CD4-positive, alpha-beta T cell treated with Interleukin-17A for 4 hours (primary cell): ENCODE measurements at places on chromosomes 1 and 21.

DNA sequence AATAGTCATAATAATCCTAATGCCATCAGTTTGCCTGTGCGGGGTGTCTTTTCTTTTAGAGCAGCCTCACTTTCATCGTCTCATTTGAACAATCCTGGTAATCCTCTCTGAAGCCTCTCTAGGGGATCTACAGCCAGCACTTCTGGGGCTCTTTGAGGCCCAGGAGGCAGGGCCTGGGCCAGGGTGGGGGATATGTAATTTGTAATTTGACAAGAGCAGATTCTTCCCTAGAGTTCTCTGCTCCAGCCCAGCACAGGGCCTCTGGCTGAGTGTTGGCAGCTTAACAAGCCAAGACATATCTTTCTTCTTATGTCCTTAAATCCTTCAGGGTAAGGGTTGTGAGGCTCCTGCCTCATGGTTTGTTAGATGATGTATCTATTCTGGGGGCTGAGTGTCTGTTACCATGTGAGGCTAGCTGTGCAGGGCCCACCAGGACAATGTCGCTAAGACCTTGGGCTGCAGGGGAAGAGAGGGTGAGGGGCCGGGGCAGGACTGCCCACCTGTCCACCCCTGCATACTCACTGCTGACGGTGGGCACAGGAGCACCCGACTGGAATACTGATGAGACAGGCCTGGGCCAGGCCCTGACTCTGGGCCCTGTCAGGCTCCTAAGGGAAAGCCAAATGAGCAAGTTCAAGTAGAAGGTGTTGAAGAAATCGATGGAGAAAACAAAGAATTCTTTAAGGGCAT, 45.3 kb upstream of the PARP1 start:
- no peak for DNase-seq

DNA sequence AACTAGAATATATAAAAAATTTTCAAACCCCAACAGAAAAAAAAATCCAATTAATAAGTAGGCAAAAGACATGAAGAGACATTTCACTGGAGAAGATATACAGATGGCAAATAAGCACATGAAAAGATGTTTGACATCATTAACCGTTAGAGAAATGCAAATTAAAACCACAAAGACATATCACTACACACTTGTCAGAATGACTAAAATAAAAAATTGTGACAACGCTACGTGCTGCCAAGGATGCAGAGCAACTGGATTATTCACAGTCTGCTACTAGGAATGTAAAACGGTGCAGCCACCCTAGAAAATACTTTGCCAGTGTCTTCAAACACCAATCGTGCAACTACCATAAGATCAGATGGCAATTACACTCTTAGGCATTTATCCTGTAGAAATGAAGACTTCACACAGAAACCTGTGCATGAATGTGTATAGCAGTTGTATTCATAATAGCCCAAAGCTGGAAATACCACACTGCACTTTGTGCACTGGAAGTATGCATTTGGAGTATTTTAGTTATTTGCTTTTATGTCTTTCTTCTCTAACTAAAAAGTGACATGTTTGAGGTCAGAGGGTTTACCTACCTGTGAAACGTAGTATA, 75.3 kb upstream of the PALMD start:
- DNase-seq, result no peak

GRCh38 chr1:1033009-1033587, 13.2 kb downstream of the AGRN start:
- DNase-seq, result peak; percentile 89

DNA sequence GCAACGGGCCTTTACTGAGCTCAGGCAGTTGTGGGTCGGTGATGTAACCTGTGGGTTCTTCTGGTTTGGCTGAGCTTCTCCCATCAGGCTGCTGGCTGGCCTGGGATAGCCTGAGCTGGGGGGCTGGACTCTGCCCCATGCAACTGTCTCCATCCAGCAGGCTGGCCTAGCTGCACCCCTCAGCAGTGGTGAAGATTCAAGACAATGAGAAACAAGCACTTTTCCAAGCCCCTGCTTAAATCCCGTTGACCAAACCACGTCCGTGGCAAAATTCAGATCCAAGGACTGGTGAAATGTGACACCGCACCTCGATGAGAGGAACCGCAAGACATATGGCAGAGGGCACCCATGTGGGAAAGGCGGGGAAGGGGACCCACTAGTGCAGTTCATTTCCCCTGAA, 25.6 kb downstream of the PRSS38 start:
- DNase-seq, result no peak

DNA sequence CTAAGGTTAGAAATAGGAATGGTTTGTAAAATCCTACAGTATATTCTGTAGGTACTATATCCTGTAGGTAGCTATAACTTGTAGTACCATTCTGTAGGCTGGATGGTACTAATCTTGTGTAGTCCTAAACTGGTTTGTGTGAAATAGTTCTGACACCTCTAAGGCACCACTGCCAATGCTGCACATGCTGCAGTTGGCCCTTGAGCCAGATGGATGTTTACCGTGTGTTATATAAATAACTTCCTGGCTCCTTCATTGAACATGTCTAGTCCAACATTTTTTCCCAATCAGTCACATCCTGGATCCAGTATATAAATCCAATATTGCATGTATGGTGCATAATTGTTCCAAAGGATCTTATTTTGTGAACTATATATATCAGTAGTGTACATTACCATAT, 89.5 kb upstream of the GNG4 start:
- no peak for DNase-seq

GRCh38 chr1:167722152-167722869, 529 bp downstream of the MPZL1 start:
- DNase-seq, result peak; percentile 45

DNA sequence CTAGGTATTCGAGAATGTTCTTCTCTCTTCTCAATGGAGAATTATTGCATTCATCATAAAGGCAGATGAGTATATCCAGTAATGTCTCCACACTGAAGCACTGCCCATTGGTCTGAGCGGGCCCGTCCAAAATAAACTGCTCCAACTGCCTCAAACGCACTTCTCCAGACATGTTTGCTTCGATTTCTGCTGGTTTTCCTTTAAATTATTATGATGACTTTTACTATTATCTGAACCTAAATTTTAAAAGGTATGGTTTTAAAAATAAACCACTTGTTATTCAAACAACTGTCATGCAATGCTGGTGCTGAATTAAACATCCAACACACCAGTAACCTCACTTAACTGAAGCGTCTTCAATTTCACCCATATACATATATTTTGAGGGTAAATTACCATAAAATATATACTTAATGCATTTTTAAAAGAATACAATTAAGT, 1.3 kb downstream of the CDC42BPA start:
- DNase-seq, result no peak

GRCh38 chr21:42733037-42733627, 79.7 kb downstream of the PDE9A start:
- DNase-seq, result no peak

DNA sequence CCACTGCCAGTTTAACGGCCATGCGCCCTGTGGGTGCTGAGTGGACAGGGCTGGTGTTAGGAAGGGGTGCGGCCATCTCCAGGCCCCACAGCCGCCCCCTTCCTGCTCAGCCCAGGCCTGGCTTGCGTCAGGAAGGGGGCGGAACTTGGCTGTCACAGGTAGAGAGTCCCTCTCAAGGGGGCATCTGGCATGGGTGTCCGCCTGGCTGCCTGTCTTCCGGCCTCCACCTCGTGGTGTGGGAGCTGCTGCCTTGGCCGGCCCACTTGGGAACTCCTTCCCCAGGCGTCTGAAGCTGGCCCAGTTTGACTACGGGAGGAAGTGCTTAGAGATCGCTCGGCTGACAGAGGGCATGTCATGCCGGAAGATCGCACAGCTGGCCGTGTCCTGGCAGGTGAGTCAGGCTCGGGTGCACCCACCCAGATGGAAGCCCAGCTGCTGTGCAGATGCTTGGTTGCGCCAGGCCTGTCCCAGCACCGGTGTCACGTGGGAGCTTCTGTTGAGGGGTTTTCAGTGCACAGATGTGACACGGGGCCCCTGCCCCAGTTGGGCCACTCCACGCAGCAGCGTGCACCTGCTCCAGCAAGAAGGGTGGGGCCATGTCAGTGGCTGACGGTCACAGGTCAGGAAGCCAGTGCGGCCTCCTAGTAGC, 9.1 kb upstream of the ATAD3B start:
- DNase-seq, result peak; percentile 26

GRCh38 chr1:36673202-36673601, 190.5 kb upstream of the CSF3R start:
- DNase-seq, result no peak

DNA sequence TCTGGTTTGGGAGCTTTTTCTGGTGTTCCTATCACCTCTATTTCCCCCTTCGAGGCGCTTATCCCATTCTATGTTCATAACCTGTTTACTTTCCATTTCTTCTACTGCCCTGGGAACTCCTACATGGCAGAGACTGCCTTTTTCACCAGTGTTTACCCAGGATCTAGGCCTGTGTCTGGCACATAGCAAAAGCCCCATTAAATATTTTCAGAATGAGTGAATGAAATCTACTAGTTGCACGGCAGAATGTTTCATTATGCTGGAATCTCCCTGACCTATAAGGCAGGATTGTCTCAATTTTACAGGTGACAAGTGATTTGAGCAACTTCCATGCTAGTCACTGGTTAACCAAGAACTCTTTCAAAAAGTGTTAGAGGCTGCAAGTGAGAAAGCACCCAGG, 70.1 kb downstream of the PGM1 start:
- DNase-seq, result no peak

DNA sequence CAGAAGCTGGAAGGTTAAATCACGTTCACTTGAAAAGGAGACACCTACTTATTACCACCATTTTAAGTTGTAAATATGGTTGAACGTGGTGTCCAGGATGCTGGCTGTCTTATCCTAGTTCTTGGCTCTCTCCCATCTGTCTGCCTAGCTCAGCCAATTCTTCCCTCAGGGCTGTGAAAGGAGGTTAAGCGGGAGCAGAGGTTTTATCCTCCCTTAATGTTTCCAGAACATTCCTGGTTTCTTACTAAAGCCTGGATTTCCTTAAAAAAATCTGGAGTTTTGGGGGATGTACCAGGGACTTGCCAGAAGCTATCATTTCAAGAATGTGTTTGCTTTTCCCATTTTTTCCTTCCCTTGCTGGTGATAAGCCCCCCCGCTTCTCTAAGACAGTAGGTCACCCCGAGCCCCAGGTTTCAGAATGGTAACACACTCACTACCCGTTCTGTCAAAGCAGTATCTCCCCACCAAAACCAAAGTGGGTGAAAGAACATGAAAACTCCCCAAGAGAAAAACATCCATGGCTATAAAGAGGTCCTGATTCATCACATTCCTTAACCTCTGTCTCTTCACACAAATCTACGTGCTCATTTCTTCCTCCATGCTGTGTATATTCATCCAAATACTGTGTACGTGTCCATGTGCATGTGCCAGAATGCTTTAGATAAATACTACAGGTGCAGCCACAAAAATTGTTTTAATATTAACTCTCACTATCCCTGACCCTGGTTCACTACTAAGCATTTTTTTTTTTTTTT, 114.7 kb downstream of the MAP3K21 start:
- DNase-seq, result no peak

DNA sequence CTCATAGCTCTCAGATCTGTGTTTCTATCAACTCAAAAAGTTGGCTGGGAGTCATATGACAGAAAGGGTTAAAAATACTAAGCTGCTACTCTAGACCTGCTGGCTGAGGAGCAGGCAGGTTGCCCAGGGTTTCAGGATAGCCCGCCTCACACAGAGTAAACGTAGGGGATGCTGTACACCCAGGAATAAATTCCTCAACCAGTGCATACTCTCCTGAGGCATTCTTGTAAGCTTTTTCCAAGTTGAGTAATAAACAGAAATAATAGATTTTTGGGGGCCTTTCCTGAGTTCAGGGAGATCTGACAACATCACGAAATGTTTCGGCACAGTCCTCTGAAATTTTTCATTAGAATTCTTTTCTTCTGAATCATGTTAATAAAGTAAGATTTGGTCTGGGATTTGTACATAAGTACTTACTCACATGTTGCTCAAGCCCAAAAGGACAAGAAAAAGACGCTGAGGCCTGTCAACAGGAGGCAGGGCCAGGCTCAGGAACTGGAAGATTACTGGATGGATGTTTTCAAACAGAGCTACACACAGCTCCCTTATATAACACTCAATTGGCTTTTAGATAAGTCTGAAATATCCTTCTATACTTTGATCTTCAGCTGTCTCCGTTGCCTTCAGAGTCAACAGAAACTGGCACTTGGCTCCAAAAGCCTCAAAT, 41.0 kb downstream of the TGFBR3 start:
- no peak for DNase-seq

- no peak for DNase-seq
Measured at GRCh38 chr1:156165083-156165482, 11.7 kb downstream of the SEMA4A start.

DNA sequence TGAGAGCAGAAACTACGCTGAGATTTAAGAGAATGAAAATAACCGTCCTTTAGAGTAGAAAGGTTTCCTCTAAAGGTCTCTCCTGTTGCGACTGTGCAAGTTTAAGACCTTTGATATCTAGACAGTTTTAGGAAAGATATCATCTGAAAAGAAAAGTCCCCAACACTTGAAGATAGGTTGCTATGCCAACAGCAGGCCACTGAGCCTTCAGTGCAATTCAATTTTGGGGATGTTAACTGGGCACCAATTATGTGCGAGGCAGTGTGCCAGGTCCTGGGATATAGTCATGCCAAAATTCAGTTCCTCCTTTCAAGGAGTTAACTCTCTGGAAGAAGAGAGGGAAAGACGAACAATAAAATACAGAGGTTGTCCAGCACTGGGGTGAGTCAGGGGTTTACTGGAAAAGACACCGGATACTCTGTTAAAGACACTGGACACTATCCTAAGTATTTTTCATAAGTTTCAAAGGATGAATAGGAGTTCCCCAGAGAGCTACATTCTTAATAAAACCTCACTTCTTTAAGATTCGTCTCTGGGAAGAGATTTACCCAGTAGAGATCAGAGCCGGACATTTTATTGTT, 25.5 kb upstream of the ZNF281 start:
- DNase-seq, result no peak

GRCh38 chr1:65147424-65148177, 402 bp upstream of the AK4 start:
- DNase-seq, result peak; percentile 12

GRCh38 chr1:167713330-167714081, 8.3 kb upstream of the MPZL1 start:
- peak; percentile 29 for DNase-seq

- DNase-seq, result no peak
Measured at GRCh38 chr1:213119794-213120193, 68.8 kb downstream of the RPS6KC1 start.

DNA sequence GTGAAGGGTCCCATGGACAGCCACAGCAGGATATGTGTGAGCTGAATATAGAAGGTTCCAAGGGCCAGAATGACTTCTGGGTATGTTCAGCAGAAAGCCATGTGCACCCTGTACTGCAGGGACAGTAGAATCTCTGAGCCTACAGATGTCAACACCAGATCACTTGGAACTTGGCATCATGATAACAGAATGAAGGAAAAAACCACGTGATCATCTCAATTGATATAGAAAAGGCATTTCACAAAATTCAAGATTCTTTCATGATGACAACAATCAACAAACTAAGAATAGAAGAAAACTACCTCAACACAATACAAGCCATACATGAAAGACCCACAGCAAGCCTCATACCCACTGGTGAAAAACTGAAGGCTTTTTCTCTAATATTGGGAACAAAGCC, 885 bp upstream of the KRTAP12-2 start:
- no peak for DNase-seq
